ENCODE measurements at places on chromosomes 13 and 19. TPM values are rescaled to one million over a fixed set of nuclear protein-coding genes. Genes with fewer than 3 reads are reported as not detected.

The SYNGR4 gene
- total RNA-seq: not detected

The IZUMO4 gene
- total RNA-seq: 1.4 TPM

The HCST gene
- total RNA-seq: 0.97 TPM

The PIP5K1C gene
- total RNA-seq: 20.7 TPM

The ZNF560 gene
- total RNA-seq: not detected

The SIGLEC8 gene
- 0.13 TPM for total RNA-seq

The SULT2B1 gene
- total RNA-seq: not detected

The ZNF439 gene
- total RNA-seq: 3.8 TPM

The RFXAP gene
- total RNA-seq: 2.9 TPM

The ZNF181 gene
- total RNA-seq: 30.0 TPM

The SCEL gene
- total RNA-seq: 5.4 TPM

DNA sequence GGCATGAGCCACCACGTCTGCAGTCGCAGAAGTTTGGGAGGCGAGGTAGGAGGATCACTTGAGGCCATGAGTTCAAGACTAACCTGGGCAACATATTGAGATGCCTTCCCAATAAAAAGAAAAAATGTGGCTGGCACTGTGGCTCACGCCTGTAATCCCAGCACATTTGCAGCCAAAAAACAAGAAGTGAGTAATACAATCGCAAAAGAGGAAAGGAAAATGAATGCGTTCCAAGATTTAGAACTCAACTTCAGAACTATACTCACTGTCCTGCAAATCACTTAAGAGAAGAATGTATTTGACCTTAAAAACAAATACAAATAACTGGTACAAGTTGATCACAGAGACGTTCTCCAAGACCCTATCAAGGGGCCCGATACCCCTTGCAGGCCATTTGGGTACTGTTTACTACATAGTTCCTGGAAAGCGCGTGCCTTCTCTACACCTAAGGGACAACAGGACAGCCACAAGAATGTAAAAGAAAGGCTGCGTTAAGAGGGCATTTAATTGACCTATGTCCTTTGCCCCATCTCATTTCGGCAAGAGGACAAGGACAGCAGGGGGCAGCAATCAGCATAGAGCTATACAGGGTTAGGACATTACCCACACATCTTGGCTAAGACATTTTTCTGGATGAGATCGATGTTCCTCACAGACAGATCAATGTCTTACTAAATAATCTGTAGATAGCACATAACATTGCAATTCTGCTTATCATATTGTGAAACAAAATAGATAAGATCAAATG, 41.3 kb downstream of the FLT3 start:
- DNase-seq: peak; percentile 17

DNA sequence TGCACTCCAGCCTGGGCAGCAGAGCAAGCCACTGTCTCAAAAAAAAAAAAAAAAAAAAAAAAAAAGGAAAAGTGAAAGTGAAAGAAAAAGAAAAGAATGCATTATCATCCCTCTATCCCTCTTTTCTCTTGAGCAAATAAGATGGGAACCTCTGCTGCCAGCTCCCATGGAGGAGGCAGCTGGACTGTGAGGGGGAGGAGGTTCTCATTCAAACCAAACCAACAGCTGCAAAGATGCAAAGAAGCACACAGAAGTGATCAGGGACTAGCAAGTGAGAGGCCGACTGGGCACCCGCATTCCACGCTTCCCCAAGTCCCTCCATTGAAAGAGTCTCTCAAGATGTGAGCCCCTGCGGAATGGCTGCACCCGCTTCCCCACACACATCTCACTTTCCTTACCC, 63.5 kb downstream of the TSHZ3 start:
- no peak for DNase-seq

- no peak for DNase-seq
These were observed 24.5 kb upstream of the CEACAM8 start for GRCh38 chr19:42619271-42619670.

- DNase-seq: peak; percentile 62
These were observed 25.6 kb upstream of the CXCL17 start for GRCh38 chr19:42468273-42468796.

DNA sequence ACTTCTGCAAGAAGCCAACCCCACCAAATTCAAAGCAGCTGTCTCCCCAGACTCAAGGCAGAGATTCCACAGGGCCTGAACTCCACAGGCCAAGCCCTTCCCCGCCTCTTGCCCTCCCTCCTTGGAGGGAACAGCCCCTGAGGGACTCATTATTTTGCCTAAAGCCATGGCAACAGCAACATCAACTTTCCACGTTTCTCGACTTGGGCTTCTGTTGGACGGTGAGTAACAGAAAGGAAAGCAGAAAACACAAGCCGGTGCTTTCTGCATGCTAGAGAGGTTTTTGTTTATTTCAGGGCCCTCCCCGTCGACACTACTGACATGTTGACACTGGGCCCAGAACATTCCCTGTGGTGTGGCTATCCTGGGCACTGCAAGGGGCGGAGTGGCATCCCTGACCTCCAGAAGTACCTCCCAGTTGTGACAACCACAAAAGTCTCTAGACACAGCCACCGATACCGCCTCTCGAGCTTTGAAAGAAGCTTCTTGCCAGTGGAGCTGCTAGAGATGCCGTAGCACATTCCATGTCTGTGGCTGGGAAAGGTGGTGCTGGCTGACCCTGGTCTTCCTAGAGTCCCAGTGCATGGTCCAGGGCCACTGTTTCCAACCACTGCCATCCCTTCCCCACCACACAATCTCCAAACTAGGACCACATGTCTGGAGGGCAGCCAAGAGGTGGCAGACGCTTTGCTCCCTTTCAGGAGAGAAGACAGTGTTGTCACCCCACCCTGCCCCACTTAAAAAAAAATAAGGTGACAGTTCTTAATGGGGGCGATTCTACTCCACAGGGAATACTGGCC, 12.8 kb downstream of the CAPS start:
- DNase-seq: peak; percentile 60

- DNase-seq: no peak
These were observed 11.9 kb upstream of the GNA15 start for GRCh38 chr19:3123956-3124355.

GRCh38 chr13:32503727-32504126, 34.9 kb downstream of the N4BP2L2 start:
- no peak for DNase-seq

- no peak for DNase-seq
These were observed 14.1 kb downstream of the FSD1 start for GRCh38 chr19:4318460-4318859.

- DNase-seq: no peak
These were observed 14.1 kb downstream of the ZNF444 start for GRCh38 chr19:56155124-56155687.

DNA sequence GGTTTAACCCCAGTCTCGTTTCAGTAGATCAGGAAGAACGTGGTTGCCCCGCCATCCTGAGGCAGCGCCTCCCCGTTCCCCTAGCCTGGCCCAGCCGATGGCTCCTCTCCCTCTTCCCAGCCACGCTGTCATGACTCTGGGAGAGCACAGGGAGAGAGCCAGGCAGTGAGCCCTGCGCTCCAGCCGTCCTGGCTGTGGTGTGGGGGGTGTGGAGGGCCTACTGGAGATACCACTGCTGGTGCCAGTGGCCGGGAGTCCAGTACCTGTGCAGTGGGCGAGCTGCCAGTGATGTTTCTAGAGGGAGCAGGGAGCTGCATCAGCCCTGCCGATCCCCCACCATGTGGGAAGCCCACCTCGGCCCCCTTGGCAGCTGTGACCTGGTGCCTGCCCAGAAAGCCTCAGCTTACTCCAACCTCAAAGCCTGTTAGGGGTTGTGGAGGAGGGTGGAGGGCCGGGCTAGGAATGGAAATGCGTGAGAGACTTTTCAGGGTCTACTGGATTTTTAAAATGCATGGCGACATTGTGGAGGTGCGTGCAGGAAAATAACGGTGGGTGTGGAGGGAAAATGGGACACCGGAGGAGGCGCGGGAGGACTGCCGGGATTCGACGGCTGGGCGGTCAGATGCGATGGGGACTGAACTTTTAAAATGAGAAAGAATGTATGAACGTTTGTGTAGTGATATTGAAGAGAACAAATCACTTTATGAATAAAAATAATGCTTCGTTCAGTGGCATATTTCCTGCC, 4.9 kb downstream of the TEX29 start:
- no peak for DNase-seq

DNA sequence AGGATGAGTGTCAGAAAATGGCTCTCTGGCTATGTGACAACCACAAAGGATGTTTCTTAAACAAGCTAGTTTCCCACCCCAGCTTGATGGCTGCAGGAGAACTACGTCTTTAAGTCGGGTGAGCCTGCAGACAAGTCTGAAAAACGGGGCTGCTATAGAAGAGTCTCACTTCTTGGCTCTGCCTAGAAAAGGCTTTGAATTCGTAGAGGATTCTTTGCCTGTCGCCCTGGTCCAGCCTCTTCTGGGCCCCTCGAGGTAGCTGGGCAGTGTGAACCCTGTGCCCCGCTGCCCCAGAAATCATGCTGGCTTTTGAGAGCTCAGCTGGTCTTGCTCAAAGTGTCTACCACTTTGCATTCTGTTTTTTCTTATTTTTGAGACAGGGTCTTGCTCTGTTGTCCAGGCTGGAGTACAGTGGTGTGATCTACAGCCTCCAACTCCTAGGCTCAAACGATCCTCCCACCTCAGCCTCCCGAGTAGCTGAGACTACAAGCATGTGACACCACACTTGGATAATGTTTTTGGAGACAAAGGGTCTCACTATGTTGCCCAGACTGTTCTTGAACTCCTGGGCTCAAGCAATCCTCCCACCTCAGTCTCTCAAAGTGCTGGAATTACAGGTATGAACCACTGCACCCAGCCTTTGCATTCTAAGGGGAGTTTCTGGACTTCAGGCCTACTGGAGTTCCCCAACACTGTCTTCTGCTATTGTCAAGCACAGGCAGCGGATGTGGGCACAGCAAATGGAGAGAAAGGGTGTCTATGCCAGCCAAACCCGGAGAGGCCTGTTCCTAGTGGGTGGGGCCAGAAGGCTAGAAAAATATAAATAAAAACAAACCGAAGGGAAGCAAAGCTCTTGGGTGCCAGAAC, 6.5 kb downstream of the CEBPA start:
- DNase-seq: no peak

GRCh38 chr13:111873676-111874178, 193.2 kb upstream of the SOX1 start:
- DNase-seq: no peak

GRCh38 chr13:34361560-34361959, 543.6 kb downstream of the RFC3 start:
- DNase-seq: peak; percentile 13

GRCh38 chr19:16581145-16581970, 9.1 kb upstream of the SLC35E1 start:
- DNase-seq: no peak

- no peak for DNase-seq
These were observed 24.2 kb downstream of the ACTN4 start for GRCh38 chr19:38671654-38672053.

DNA sequence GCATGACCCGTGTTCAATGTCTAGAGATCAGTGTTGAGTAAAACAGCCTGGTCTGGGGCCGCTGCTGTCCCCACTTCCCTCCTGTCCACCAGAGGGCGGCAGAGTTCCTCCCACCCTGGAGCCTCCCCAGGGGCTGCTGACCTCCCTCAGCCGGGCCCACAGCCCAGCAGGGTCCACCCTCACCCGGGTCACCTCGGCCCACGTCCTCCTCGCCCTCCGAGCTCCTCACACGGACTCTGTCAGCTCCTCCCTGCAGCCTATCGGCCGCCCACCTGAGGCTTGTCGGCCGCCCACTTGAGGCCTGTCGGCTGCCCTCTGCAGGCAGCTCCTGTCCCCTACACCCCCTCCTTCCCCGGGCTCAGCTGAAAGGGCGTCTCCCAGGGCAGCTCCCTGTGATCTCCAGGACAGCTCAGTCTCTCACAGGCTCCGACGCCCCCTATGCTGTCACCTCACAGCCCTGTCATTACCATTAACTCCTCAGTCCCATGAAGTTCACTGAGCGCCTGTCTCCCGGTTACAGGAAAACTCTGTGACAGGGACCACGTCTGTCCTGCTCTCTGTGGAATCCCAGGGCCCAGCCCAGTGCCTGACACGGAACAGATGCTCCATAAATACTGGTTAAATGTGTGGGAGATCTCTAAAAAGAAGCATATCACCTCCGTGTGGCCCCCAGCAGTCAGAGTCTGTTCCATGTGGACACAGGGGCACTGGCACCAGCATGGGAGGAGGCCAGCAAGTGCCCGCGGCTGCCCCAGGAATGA, 1.5 kb upstream of the CEACAM5 start:
- DNase-seq: peak; percentile 15

- DNase-seq: no peak
These were observed 16.1 kb upstream of the SPART start for GRCh38 chr13:36362251-36362650.

- no peak for DNase-seq
These were observed 16.8 kb downstream of the CLEC11A start for GRCh38 chr19:50739914-50740426.

GRCh38 chr19:38321646-38322196, 2.1 kb downstream of the KCNK6 start:
- DNase-seq: peak; percentile 69

DNA sequence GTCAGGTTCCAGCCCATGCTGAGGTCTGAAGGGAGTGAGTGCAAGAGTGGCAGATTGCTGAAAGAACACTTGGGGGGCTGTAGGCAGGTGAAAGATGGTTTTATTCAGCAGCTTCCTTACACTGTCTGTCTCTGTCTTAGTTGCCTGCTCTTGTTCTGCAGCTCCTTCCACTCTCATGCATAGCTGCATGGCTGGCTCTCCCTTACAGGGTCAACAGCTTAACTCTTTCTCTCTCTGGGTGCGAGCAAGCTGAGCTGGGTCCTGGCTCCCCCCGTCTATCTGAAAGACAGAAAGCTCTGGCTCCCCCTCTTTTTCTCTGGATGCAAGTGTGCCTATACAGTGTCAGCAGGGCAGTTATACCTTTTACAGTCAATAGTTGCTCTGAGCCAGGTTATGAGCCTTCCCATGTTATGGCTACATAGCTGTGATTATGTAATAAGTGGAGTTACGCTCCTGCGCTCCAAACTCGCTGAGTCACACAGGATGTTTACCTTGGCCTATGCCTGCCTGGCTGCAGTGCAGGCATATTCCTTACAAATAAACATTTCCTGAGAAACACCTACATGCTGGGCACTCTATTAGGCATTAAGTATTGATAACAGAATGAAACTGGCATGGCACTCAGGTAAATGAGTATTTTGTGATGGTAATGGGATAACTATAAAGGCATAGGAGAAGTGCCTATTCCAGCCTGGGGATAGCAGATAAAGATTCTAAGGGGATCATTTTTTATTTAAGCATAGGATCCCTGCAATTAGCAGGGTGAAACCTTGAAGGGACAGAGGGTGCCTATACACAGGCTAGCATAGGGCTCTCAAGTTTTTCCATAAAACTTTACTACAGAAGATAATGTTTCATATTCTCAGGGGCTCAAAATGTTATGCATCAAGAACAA, 826.9 kb upstream of the PCDH9 start:
- peak; percentile 20 for DNase-seq
